ENCODE measurements at places on chromosomes 1 and 21.

- DNase-seq = no peak
Observed at GRCh38 chr1:212182579-212182978, 102.6 kb upstream of the PPP2R5A start.

DNA sequence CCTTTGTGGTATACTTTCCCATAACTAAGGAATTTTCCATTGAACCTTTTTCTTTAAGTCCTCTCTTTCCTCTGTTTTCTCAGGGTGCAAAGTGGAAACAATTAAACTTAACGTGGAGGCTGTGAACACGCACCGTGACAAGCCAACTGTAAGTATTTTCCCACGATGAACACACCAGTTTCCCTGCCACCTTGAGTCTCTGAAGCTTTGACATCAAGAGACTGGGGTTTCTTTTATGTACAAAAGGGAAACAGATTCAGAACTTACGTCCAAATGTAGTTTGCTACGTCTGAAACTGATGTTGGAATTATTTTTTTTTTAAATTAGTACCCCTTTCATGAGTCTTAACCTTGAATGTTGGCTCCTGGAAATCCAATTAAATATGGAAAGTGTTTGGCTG is 17.2 kb upstream of the C4BPB start:
- no peak for DNase-seq

DNA sequence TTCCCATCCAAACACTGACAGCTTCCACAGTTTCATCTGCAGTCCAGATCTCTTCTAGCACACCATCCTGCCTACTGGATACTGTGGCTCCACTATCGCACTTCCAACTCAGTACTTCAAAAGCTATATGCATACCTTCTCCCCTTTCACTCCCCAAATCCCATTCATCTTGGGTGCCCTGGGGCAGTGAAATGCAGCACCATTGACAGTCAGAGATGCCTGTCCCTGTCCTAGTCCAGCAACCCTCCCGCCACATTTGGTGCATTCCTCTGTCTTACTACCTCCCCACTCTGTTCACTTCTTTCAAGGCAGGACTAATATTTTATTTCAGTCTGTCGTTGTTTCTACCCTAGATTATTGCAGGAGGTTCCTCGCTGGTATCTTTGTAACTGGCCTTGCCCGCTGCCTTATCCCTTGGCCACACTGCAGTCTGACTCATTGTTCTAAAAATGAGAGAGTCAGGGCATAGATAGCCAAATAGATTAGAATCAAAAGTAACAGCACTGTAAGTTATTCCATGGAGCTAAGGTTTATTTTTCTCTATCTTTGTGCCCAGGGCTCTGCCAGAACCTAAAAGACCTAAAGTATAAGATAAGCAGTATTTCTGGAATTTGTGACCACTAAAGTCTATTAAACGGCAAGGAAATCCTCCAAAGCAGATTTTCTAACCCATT is 96.7 kb downstream of the ESRRG start:
- no peak for DNase-seq

DNA sequence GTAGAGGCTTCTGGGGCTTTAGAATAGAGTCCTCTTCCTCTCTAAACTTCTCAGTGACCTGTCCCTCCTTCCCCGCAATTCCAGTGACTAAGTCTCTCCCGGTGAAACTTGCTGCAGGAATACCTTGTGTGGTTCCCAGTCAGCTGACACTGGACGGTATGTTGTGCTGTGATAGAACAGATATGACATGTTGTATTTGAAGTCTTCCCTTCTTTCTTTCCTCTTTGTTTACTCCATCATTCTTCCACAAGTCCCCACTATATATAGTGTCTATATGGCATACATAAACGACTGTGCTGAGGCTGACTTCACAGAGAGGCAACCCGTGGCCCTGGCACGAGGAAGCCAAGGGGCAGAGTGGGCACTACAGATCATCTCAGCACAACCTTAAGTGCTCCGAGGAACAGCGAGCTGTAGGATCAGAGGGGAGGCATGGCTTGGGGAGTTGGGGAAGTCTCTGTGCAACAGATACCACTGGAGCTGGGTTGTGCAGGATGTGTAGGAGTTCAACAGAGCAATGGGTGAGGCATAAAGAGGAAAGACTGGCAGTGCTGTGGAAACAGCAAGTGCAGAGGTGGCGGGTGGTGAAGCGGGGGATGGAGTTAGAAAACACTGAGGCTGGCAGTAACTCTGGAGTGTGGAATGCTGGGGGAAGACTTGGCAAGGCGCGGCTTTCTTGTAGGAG is 237.8 kb downstream of the TRABD2B start:
- DNase-seq = no peak

- DNase-seq = no peak
Observed at GRCh38 chr1:44596511-44596910, 77.8 kb downstream of the TMEM53 start.

GRCh38 chr1:162430583-162430982 is 18.6 kb upstream of the SH2D1B start:
- DNase-seq = no peak

GRCh38 chr1:12678350-12678749 is 34.5 kb downstream of the AADACL4 start:
- no peak for DNase-seq

DNA sequence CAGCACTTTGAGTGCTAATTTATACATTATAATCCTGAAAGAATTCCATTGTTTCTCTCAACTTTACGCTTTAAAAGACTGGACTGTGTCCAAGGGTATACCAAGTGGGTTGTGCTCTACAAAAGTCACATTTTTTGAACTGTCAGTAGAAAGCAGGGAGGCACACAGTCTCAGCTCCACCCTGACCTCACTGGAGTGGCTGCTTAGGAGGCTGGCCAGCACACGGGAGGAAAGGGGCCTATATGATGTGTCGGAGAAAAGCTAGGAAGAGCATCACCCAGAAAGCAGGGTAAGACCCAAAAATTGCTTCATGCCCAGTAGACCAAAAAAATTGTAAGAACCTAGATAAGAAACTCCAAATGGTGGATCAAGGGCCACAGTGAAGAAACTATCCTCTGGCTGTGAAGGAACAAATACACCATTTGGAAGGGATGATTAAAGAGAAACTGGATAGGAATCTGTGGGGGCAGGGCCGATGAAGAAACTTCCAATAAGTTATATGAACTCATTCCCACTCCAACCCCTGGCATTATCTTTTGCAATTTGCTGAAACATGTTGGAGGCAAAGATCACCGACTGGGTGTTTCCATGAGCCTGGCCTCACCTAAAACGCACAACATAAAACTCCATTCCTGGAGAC is 1.9 kb downstream of the S100A10 start:
- DNase-seq = no peak

GRCh38 chr1:245999697-246000637 is 507.1 kb downstream of the SMYD3 start:
- no peak for DNase-seq

DNA sequence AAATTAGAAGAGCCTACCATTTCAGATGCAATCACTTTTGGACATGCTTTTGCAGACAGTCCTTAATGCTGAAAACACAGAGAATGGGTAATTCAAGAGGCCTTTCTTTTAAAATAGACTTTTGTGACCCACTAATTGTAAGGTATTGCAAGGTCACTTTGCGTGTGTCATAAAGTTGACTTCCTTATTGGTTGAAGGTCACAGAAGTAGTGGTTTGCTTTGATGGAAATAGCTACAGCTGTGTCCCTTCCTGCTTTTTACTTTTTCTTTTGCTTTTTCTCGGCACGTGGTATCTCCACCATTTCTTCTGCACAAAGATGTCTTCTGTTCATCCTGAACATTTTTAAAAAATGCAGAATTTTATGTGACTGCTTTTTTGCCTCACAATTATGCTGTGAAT is 146.8 kb downstream of the DYRK1A start:
- DNase-seq = no peak

- DNase-seq = no peak
Observed at GRCh38 chr1:98002288-98002687, 81.5 kb upstream of the DPYD start.

- no peak for DNase-seq
Observed at GRCh38 chr1:151504252-151504651, 6.9 kb upstream of the CGN start.

GRCh38 chr1:156691191-156691590 is 14.0 kb upstream of the NES start:
- DNase-seq = no peak

GRCh38 chr1:19650416-19651140 is 6.5 kb downstream of the NBL1 start:
- DNase-seq = no peak

GRCh38 chr21:31606081-31606874 is 53.2 kb upstream of the SOD1 start:
- no peak for DNase-seq

DNA sequence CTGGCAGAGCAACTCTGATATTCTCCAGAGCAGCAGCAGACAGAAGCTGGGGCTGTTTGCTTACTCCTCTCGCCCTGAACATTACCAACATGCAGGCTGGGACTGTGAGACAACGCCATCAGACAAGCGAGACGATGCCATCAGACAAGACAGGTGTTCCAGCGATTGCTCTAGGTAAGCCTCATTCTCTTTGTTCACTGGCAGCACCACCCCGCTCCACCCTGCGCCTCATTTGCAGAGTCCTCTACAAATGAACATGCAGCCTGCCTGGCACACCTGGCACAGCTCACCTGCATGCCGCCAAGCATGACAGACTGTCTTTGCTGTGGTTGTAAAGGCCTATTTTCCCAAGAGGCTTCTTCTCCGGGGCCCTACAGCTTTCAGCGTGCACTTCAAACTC is 346.2 kb downstream of the SMYD3 start:
- DNase-seq = no peak

DNA sequence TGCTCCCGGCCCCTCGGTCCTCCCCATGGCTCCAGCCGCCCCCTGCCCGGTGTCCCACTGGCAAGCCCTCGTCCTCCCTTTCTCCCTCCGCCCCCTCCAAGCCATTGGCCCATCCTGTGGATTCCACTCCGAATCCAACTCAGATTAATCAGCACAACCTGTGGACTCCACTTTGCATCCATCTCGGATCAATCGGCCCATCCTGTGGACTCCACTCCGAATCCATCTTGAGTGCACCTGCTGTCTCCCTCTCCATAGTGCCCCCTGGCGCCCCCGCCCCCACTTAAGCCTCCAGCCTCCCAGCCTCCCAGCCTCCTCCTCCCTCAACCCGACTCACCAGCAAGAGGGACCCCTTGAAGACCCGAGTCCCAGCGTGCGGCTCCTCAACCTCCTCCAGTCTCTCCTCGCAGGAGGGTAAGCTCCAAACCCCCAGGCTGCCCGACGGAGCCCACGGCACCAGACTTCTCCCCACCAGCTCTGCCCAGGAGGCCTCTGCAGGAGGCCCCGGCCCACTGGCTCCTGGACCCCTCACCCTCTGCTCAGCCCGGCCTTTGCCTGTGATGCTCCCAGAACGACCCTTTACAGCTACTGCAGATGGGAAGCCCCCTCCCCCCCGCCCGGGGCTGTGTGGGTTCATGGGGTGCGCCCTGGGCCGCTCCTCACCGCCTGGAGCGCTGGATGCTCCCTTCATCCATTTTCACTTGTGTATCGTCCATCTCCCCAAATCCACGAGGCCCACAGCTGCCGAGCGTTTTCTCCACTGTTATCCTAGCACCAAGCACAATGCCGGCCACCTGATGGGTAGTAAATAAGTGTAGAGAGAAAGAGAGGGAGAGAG is 40.6 kb upstream of the TSPEAR start:
- DNase-seq = no peak

GRCh38 chr1:222792744-222793143 is 22.1 kb upstream of the DISP1 start:
- DNase-seq = no peak

- no peak for DNase-seq
Observed at GRCh38 chr1:208834381-208835096, 590.4 kb upstream of the PLXNA2 start.

DNA sequence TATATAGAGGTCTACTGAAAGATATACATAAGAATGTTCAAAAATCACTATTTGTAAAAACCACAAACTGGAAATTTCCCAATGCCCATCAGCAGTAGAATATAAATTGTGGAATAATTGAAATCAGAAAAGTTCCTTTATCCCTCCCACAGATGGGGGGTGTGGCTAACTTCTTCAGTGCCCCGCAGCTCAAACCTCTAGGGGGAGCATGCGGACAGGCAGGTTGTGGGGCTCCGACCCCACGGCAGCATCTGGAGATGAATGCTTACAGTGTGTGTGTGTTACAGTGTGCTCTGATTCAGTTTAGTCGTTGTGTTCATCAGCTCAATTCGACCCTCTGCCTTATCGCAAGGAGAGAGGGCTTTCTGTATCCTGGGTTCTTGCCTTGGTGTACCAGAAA is 262.1 kb upstream of the LRRC7 start:
- no peak for DNase-seq

DNA sequence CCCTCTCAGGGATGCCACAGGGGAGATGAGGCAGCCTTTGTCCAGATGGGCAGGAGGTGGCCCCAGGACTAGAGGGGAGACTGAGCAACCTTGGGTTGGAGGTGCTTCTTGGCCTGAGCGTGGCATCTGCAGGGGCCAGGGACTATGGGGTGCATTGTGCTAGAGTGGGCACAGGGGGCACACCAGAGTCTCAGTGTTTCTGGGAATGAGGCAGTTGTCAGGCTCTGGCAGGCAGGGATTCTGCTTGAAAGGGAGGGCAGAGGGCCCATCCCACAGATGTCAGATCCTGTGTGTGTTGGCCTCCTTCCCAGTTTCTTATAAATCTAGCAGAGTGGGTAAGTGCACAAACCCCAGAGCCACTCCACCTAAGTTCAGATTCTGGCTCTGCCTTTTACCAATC is 13.7 kb downstream of the LGR6 start:
- no peak for DNase-seq

- no peak for DNase-seq
Observed at GRCh38 chr1:37634244-37634991, at the start of gene RSPO1. Gene RSPO1, minus strand, starts transcription at chr1:37634892. Its CDS starts 5,231 bp downstream, at chr1:37629661.

DNA sequence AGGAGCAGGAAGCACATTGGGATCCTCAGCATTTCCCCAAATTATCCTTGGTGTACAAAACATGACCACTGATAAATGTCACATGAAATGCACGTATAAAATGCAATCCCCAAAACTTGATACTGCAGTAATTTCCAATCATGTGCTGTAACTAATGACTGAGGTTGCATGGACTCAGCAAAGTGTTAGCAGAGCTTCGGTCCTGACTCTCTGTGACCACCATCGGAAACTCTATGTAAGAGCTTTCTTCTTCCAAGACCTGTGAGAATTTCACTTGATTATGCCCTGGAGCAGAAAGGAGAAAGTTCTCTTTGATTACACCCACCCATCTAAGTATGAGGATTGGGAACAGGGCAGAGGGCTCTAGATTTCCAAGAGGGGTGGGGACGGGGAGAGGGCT is 908 bp downstream of the CD53 start:
- no peak for DNase-seq

- no peak for DNase-seq
Observed at GRCh38 chr1:225573216-225573615, 79.7 kb downstream of the ENAH start.

Measured in caudate nucleus (tissue), 63 donors.